Stimulated activated CD8-positive, alpha-beta memory T cell treated with anti-CD3 and anti-CD28 coated beads, Interleukin-15, amount 100 ng/mL, for 24 hours (primary cell): ENCODE measurements at places on chromosomes 5 and 9.
A peak's percentile ranks its signal among the peaks of the same experiment; 100 is the strongest.

DNA sequence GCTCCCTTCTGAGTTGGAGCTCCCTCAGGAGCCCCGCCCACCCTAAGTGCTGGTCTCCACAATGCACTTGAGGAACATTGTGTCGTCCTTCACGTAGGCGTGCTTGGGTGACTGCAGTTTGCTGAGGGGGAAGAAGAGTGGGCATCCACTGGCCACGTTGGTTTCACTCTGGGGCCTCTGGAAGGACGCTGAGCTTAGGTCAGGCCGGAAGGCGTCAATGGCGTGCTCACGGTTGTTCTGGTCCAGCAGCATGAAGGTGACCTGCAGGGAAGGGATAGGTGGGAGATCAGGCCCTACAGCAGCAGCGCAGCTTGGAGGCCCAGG lies 21.7 kb downstream of the TRAF1 start:
- DNase-seq: no peak

DNA sequence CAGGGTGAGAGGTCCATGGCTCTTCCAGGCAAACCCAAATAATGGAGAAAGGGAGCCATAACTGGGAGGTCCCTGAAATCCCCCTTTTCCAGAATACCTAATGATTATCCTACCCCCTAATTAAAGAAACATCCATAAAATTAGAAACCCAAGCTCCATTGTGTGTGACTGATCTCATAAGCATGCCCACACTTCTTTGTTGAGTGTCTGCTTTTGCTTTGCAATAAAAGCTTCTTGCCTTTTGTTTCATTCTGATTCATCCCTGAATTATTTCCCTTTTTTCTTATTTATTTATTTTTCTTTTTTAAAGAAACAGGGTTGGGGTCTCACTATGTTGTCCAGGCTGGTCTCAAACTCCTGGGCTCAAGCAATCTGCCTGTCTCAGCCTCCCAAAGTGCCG lies 33.1 kb downstream of the BTF3 start:
- DNase-seq: no peak

DNA sequence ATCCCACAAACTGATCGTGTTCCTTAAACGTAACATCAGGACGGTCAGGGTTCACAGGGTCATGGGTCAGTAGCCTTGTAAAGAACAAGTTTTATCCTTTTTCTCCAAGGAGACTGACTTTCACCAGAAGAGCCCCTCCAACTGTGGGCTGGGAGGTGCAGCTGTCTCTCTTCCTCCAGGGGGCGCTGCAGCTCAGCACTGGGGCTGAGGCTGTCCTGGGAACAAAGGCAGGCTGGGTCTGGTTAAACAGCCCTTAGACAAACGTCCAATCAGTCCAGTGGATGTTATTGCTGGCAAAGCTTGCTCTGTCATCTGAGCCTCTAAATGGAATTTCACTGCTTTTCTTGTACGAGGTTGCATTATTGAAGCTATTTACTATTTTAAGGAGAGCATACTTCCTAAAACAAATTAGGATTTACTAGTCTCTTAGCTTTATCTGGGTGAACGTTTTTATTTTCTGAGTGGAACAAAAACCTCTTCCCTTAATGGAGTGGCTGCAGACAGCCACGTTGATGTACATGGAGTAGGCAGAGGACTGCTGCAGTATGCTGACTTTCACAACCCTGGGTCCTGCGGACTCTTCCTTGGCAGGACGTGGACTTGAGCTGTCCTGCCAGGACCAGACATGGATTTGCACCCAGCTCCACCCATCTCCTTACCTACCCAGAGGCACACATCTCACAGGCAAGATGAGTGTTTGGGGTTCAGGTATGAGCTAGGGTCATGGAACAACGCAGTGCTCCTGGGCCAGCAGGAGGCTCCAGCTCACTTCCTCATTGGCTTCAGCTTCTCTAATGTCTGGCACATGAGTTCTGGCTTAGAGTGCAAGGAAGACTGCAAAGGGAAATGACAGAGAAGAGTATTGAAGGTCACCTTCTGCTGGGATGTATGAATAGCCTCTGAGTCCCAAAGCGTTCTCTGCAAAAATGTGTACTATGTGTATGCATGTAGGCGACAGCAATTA lies 7.8 kb downstream of the EXOSC2 start:
- peak; percentile 53 for DNase-seq

DNA sequence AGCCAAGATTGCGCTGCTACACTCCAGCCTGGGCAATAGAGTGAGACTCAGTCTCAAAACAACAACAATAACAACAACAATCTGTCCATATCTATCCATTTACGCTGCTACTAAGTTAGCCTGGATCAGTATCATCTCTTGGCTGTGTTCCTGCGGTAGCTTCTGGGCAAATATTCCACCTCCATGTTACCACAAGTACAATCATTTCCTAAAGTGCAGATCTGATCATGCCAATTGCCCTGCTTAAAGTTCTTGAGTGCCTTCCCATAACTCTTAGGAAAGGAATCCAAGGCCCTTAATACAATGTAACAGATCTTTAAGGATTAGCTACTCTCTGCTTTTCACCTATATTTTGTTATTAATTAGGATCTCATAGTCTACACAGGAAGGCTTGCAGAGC lies 15.4 kb upstream of the PPP2R2B start:
- DNase-seq: no peak

DNA sequence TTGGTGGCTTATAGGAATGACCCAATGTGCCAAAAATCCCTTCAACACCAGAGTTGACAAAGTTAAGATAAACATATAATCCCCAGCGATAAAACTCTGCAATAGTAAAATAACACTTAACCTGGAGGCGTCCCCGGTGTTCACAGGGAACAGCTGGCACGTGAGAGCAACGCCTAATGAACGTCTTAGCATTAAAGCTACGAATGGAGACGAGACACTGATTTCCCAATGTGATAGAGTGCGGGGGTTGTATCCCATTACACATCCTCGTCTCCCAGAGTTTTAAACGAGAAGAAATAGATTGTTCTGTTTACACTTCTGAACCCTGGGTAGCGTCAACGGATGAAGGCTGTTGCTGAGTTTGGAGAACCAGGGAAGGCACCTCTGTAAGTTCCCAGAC lies 57.6 kb downstream of the PTCH1 start:
- no peak for DNase-seq

DNA sequence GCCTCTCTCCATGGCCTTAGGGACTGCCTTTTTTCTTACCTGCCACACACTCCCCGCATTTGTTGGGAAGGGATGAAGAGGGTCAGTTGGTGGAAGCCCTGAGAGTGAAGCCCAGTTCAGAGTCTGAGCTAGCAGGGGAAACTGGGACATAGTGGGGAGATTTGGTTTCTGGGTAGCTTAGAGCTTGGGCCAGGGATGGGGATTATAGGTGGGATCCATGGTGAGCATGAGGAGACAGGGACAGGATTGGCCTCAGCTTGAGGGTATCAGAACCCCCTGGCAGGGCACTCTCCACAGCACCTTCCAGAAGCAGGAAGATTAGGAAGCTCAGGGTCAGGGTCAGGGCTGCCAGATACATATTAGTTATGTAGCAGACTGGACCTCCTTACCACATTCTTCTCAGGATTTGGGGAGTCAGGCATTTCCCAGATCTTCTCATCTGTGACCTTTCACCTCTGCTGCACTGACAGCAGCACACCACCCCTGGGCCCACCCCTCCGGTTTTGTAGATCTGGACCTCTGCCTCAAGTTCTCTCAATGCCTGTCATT lies 17.9 kb downstream of the OR13J1 start:
- no peak for DNase-seq

DNA sequence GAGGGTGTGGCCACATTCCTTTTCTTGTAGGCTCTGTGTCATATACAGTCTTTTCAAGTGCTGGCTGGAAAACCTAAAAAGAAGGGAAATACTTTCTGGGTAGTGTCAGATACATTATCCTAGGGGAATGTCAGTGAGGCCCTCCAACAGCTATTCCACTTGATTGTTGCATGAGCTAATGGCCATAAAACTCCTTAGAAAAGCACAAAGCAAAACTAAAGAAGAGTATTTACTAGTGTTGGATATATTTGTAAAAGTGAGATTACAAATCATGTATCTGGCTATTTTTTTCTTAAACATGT lies 829 bp downstream of the ANXA1 start:
- DNase-seq: no peak

GRCh38 chr5:131394128-131394527 lies 130.3 kb downstream of the CDC42SE2 start:
- no peak for DNase-seq

GRCh38 chr5:130316971-130317680 lies 412.9 kb downstream of the CHSY3 start:
- no peak for DNase-seq

GRCh38 chr5:172065431-172066065 lies 59.1 kb upstream of the FBXW11 start:
- DNase-seq: no peak

DNA sequence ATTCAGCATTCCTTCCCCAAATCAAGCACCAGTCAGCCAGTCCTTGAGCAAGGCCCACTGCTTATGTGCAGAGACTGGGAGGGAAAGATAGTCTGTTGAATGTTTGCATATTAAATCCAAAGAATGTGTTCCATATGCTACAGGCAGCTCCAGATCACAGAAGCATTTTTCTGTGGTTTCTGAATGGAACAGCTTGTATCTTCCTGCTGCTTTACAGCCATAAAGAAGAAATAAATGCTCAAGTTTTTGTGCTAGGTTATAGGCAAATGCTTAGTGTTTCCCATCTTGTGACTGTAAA lies 310.3 kb downstream of the TRIM36 start:
- no peak for DNase-seq

DNA sequence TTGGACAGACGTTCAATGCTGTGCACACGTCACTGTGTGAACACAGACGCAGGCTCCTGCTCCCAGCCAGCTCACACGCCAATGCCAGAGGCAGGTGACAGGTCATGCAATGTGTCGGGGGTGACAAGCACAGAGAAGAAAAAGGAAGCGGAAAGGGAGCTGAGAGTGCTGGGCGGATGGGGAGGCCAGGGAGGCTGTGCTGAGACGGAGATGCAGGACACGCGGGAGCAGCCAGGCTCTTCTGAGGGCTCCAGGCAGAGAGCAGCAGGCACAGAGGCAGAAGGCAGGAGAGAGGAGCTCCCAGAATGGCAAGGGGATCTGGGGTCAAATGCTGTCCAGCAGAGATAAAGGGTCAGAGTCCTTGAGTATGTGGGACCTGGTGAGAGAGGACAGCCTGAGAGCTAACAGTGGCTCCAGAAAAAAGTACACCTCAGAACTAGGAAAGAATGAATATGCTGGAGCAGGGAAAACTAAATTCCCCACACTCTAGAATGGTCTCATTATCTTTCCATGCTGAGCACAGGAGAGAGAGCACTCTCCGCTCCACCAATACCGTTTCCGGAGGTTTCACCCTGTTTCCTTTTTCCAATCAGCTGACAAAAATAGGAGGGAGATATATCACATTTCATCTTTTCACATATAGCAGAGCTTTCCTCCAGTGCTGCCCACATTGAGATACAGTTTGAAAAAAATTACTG lies 32.8 kb upstream of the NSMF start:
- no peak for DNase-seq

DNA sequence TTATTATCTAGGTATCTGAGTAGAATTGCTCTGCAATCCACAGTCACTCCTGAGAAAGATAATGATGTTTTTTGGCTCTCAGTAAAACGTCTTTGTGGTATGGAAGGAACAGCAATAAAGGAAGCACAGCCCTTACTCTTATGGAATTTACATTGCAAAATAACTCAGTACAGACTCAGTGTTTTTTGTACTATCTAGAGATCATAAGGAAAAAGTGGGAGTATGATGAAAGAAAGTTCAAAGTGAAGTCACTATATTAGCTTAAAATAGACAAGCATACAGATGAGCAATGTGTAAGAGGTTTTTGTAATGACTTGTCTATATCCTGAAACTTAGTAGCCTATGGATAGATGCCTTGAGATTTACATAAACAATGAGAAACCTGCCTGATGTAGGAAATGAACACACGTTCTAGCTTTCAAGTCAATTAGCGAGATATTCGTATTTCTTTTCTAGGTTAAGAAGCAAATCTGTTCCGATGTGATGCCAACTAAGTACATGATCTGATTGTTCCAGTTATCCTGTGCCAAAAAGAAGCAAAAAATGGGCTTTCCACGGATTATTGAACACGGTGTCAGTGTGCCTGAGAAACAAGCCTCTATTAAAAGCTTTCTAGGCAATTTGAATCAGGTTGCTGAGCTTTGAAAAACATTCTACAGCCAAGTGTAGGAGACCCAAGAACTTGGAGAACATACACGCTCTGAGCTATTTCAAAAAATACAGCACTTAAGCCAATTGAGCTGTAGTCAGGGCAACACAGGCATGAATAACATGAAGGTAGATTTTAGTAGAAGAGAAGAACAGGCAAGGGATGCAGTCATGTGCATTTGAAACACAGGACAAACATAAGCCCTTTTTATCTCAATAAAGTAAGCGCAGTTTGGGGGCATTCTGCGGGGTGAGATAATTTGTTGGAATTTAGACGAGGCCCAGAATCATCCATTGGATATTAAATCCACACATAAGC lies 86.3 kb upstream of the TAF11L2 start:
- no peak for DNase-seq

- DNase-seq: no peak
Measured at GRCh38 chr5:132296412-132297016, 2.3 kb downstream of the SLC22A4 start.

DNA sequence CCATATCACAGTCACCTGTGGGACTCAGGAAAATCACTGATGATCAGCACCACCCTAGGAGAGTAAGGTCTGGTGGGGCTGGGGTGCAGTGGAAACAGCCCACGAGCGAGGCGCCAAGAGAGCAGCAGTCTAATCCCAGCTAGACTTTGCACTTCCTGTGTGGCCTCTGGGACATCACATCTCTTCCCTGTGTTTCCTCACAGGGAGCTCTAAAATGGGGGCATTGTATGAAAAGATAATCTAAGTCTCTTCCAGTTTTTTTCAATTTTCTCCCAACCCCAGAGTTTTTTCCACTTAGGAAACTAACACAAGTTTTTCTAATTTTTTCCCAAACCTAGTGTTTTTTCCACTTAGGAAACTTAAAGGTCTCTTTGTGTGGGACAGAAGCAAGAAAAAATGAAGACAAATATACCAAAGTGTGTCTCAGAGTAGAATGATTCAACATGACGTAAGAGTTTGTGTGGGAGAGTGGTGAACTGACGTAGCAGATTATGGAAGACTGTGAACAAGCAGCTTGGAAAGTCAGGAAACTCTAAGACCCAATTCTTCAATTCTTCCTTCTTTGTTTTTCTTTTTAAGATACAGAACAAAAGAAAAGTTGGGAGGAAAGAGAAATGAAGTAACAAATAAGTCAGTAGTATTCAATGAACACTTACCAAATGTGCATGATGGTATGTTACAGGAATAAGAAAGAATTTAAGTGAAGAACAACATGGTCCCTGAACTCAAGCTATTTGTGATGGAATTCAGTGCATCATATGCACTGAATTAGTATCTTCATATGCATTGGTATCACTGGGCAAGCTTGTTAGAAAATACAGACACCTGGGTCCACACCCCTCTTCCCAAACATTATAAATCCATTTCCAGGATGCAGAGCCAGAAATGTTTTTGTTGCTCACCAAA lies 51.3 kb downstream of the LHFPL2 start:
- DNase-seq: no peak

DNA sequence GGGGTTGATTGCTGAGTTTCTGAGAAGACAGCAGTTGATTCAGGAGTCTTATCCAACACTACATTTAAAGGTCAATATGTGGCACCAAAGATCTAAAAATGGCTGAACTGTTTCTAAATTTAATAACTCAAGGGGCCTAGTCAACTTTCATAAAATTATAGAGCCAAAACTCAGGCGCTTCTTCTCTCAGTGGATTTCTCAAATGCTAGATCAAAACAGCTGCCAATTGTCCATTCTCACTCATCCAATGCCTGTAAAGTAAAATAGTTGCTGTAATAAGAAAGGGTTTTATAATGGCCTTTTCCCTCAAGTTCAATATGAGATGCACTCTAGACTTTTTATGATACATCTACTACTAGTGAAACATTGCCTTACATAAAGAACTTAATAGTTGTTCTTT lies 26.5 kb downstream of the ADAMTSL1 start:
- DNase-seq: no peak

GRCh38 chr9:89888233-89888632 lies 283.4 kb downstream of the GADD45G start:
- no peak for DNase-seq
